ENCODE measurements at places on chromosomes 4 and X. TPM values are rescaled to one million over a fixed set of nuclear protein-coding genes. Genes with fewer than 3 reads are reported as not detected.
A peak's percentile ranks its signal among the peaks of the same experiment; 100 is the strongest.

- DNase-seq = no peak
Observed at GRCh38 chrX:11382930-11383329, 89.7 kb downstream of the AMELX start.

GRCh38 chrX:66050140-66050569, 10.3 kb upstream of the VSIG4 start:
- DNase-seq = no peak

- DNase-seq = no peak
Observed at GRCh38 chr4:139987502-139987850, 166.5 kb downstream of the MAML3 start.

- no peak for DNase-seq
Observed at GRCh38 chrX:96424007-96424406, 260.6 kb upstream of the DIAPH2 start.

DNA sequence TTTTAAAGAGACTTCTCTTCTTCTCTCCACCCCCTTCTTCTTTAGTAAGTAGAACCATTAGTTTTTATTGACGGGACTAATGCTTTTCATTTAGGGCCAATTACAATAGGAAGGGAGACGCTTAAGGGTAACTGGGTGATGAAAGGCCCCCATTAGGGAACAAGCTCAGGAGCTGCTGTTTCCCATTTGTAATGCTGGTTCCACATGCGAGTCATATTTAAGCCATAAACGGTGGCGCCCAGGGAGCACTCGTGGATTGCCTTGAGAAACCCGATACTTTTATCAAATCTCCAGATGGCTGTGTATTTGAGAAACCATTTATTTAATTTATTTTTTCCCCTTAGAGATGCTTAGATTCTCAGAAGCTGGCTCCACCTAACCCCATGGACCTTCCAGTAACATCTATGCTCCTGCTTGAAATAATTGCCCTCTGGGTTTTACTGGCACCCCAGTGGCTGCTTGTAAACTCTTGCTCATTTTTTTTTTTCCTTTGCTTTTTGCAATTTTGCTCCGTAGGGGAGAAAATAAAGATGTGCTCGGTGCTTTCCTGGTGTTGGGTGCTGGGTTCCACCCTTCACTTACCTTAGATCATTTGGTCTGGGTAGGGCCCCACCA, 124.2 kb upstream of the MSX1 start:
- no peak for DNase-seq

DNA sequence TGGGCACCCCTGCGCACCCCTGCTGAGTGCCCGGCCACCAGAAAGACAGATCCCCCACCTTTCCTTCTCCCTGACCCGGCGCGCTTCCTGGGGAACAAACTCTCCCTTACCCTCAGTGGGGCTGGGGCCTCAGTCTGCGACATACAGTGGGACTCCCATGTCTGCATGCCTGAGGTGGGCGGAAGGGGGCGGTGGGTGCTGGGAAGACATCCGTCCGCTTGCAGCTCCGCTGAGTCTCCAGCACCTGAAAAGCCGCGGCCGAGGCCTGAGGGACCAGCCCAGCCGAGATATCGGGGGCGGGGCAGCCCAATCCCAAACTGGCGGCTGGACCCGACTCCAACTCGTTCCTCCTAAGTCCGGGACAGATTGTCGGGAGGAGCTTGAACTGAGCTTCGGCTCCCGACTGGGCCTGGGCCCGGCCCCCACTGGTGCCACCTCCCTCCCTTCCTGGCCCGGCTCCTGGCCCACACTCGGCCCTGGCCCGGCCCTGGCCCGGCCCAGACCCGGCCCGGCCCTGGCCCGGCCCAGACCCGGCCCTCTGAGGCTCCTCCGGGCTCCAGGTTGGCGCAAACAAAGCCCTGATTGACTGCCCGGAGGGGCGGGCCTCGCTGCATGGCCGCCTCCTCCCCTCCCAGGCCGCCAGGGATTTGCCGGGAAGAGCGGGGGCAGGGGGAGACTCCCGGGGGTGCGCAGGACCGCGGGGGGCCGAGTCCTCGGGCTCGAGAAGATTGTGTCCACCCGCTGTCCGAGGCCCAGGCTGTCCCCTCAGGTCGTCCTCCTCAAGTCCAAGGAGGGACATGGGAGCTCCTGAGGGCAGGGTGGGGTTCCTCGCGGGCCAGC, 877 bp upstream of the SLC16A2 start:
- peak; percentile 31 for DNase-seq

- no peak for DNase-seq
Observed at GRCh38 chr4:152169683-152170082, 366.2 kb downstream of the FBXW7 start.

DNA sequence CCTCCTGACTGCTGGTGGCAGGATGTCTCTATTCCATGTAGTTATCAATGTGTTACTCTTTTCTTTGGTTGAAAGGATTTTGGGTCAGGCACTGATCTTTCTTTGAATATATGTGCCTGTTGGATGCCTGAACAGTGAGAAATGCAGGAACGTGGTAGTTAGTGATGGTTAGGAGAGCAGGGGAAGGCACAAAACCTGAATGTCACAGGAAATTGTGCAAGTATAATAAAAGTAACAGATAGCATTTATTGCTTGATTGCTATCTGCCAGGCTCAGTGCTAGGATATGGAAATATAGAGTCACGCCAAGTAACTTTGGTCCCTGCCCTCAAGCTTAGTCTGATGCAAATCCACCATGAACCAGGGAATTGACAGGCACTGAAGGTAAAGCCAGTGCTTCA, 219.8 kb upstream of the FAT1 start:
- DNase-seq = no peak

- DNase-seq = no peak
Observed at GRCh38 chr4:31923634-31924033, 1203.5 kb downstream of the PCDH7 start.

GRCh38 chr4:15668566-15669435, 12.8 kb upstream of the FAM200B start:
- no peak for DNase-seq

DNA sequence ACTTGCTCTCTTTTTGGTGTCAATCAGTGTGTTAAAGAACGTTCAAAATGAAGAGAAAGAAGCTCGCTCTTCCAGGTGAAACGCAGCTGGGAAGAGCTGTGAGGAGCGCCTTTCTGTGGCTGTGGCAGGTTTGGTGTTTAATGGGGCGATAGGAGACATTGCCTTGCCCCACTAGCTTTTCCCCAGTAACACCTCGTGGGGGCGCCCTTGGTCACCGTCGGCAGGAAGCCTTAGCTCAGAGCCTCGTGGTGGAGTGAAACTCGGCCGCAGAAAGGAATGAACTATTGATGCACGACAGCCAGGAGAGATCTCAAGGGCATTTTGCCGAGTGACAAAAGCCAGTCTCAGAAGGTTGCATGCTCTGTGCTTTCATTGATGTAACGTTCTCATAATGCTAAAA, 65.1 kb downstream of the GPR143 start:
- DNase-seq = no peak

DNA sequence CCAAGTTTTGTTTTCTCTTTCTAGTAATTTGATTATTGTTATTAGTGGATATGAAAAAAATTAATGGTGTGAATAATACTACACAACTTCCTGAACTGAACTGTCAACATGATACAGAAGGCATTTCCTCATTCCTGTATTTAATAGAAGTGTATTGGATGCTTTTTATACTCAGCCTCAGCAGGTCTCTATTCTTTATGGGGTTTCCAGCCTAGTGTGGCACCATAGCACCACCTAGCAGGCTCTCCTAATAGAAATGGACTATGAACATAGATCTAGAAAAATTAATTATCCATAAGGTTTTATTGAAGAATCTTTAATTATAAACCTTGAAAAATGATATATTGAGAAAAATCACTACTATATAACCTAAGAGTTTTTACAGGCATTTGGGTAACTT, 52.4 kb downstream of the GLRB start:
- DNase-seq = peak; percentile 73

DNA sequence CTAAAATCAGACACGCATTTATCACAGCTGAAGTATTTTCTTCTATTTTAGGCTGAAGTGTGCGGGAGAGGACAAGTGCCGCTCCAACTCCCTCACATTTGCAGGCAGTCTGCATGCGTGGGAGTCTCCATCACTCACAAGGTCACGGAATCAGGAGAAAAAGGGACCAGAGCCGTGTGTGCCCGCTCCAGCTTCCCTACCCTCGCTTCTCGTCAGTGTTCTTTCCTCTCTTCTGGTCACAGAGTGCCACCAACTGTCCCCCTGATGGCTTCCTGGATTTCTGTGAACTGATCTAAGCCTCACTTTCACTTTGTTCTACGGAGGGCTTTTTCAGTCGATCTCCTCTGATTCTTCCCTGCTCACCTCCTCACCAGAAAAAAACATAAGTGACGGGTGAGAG, 407.4 kb upstream of the AADAT start:
- DNase-seq = no peak

DNA sequence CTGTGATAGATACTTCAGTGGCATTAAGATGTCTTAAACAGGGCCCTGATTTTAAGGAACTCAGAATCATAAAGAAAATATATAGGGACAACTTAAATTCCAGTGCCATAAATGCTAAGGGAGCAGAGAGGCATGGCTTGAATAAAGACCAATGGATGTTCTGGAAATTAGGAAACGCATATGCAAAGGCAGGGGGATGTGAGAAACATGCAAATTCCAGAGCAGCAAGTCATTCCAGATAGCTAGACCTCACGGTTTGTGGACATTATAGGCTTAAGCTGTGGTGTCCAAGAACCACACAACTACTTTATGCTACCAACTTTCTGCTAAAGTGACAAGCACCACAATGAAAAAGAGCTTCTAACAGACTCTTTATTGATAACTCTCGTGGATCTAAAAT, 132.6 kb upstream of the ANK2 start:
- DNase-seq = no peak

DNA sequence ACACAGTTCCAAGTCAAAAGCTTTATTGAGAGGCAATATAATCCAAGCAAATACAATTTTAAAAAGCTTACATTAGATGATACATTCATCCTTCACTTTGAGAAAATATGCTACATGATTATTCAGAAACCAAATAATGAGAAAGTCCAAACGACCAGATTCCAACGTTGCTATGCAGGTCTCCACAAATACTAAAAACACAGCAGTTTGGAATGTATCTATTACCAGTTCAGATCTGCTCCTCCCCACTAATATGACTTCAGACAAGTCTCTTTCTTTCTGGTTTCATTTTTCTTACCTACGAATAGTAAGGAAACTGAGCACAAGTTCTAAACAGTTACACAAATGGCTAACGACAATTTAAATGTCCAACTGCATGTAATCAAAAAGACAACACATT, 9.5 kb downstream of the NAF1 start:
- DNase-seq = no peak

DNA sequence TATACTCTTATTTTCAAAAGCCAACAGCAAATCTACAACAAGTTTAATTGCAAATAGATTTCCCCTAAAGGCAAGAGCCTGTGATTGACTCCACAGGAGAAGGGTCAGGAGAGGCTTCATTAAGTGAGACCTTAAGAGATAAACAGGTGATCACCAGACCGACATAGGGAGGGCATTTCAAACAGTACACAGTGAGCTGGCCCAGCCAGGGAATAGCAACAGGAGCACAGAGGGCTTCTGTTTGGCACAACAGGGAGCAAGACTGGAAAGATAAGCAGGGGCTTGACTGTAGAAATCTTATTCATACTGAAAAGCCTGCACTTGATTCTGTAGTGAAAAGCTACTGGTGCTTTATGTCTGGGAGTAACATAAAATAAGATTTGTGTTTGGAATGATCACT, 3.9 kb downstream of the RUFY3 start:
- DNase-seq = no peak

- peak; percentile 42 for DNase-seq
Observed at GRCh38 chrX:124098089-124098488, 136.6 kb downstream of the STAG2 start.

DNA sequence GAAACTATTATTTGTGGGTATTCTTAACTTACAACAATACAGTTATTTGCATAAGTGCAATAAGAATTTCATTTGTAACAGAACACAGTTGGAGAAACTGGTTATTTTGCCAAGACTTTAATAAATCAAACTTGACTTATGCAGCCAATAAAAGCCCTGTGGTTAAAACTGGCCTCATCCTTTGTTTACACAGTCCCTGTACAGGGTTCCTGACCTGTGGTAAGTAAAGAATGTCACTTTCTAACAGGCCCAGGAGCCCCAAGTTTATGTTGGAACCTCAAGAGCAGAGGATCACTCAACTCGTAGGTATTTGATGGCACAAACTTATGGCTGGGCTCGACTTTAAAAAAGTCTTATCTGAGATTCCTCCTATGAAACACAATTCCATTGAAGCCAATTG, 88.6 kb upstream of the PTCHD1 start:
- peak; percentile 1 for DNase-seq

GRCh38 chr4:127246963-127247952, 385.5 kb upstream of the INTU start:
- no peak for DNase-seq

DNA sequence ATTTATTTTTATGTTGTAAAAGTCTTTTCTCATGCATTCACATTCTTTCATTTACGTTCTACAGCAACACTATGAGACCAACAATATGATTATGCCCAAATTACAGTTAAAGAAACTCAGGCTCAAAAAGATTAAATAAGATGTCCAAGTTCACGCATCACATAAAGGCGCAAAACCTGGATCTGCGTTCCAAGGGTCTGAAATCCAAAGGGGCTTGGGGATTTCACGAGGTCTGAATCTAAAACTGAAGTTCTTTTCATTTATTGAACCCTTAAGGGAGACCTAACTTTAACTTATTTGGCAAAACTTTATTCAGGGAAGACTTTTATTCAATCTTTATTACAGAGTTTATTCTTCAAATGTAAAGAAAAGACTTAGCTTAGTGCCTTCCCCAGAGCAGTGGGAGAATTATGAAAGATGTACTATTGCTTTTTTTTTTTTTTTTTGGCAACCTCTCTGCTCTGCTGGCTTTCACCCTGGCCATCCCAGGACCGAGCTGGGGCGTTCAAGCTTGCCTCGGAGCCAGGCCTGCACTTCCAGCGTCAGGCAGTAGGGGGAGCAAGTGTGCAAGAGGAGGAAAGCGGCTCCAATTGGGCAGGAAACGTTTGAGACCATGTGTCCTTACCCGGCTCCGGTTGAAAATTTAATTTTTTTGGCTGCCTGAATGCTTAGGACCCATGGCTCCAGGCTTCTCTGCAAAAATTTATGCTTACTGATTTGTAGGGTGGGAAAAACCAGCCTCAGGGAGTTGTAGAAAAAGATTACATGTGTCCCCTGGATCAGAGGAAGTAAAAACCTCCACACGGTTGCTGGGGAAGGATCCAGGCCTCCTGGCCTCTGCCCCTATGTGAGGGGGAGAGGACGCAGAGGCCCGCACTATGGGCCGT, 344.3 kb upstream of the KLF3 start:
- DNase-seq = peak; percentile 95

RADX gene
- under 0.01 TPM for total RNA-seq

CENPVL2 gene
- total RNA-seq = not detected

CXCL1 gene
- 36.3 TPM for total RNA-seq

ABCE1 gene
- 82.6 TPM for total RNA-seq

ENPP6 gene
- not detected for total RNA-seq
